ENCODE measurements at places on chromosomes 11 and 22.
A peak's percentile ranks its signal among the peaks of the same experiment; 100 is the strongest.

DNA sequence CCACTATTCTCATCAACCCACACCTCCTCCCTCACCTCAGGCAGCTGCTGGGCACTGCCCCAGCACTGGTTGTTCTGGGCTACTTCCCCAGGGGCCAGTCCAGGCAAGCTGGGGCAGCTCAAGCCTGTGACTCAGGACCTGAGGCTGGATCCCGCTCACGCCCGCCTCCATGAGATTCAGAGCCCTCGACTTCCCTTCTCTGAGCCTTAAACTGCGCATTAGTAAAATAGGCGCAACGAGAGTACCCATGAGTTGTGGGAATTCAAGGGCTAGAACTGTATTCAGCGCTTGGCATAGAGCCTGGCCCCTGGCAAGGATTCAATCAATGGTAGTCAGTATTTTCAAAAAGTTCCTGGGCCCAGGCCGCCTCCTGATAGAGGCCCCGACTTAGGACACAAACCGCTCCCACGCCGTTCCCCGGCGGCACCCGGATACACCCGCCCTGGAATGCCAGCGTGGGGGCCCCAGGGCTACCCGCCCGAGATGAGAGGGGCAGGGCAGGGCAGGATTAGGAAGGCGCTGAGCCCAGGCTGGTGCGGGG lies 723 bp upstream of the CD82 start:
- no peak for DNase-seq

DNA sequence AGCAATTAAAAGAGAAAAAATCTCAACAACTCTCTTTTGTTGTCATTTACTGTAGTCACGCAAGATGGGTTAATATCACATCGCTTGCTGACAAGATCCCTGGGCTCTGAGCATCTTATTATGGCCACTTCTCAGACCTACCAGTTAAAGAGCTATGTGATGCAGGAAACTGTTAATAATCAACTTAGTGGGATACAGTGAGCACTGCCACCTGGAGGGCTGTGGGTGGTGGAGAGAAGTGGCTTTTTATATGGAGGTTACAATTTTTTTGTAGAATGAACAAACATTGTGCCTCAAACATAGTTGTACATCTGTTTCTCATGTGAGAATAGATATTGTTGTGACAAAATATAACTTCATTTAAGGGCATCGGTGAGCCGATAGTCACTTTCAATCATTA lies 181.0 kb downstream of the TENM4 start:
- no peak for DNase-seq

- DNase-seq: no peak
Measured at GRCh38 chr11:94732617-94733281, 35.4 kb upstream of the AMOTL1 start.

DNA sequence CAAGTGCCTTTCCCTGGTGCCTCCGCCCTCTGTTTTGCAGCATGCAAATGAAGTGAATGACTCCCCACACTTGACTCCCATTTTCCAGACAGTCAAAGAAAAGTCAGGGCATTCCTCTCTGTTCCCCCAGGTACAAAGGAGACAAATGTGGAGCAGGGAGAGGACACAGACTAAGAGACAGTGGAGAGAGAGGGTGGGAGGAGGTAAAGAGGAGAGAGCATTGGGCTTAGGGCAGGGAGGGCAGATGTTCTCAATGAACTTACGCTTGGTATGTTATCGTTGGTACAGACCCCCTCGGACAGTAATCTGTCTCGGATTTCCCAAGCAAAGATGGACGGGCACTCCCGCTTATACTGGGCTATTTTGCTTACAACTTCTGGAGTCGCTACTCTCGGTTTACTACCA lies 9.8 kb downstream of the PAX6 start:
- no peak for DNase-seq

DNA sequence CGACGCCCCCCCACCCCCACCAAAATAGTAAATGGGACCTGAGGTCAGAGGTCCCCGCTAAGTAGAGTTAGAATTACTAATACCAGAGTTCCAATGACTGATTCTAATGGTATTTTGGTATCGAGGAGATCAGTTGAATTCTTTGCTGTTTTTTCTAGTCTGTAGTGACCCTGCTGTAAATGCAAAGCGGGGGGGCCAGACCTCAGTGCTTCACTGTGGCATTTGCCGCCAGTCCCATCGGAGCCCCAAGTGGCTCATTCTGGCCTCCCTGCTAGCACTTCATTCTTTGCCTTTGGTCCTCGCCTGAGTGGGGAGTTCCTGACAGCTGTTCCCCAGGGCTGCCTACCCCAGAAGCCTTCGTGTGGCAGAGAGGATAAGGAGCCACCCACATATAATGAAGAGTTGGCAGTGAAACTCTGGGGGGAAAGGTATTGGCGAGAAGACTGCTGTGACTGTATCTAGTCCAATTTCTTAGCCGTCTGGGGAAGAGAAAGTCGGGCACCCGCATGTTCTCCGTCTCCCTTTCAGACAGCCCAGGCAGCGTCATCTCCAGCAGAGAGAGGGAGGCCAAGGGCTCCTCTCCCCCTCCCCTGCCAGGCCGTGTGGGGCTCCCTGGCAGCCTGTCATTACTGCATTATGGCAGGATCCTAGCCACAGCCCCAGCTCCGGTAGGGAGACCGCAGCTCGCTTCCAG lies 19.4 kb upstream of the CABP7 start:
- DNase-seq: no peak

DNA sequence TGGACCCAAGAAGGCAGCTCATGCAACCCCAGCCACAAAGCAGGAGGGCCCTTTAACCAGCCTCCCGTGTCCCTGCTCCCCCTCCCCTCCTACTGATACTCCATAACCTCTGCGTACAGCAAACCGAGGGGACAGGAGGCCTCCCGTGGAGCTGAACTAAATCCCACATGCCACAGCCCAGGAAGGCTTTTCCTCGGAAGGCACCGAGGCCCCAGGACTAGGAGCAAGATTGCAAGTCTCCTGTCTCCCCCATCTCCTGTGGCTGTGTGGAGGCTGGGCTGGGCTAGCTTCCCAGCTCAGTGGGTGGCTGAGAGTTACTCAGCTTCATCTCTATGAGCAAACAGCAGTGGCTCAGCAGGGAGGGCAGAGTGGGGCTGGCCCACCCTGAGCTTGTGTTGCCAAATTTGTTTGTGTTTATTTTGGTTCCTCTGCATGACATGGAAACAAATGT lies 62.7 kb upstream of the NECTIN1 start:
- no peak for DNase-seq

DNA sequence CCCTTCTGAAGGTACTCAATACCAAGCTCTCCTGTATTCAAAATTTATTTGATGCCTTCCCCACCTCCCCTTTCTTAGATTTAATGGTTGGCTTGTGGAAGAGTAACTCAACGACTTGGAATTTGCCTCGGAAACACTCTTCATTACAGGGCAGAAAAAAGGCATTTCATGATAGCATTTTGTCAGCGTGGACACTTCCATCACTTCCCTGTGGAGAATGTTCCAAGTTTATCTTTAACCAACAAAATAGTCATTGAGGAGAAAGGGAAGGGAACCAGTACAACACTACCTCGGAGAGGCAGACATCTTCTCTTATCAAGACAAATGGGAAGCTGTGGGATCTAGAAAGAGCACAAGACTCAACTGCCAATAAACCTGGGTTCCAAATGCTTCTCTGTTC lies 177.2 kb upstream of the MTMR2 start:
- DNase-seq: no peak

GRCh38 chr11:40140560-40140959 lies 1318.9 kb downstream of the LRRC4C start:
- DNase-seq: no peak

DNA sequence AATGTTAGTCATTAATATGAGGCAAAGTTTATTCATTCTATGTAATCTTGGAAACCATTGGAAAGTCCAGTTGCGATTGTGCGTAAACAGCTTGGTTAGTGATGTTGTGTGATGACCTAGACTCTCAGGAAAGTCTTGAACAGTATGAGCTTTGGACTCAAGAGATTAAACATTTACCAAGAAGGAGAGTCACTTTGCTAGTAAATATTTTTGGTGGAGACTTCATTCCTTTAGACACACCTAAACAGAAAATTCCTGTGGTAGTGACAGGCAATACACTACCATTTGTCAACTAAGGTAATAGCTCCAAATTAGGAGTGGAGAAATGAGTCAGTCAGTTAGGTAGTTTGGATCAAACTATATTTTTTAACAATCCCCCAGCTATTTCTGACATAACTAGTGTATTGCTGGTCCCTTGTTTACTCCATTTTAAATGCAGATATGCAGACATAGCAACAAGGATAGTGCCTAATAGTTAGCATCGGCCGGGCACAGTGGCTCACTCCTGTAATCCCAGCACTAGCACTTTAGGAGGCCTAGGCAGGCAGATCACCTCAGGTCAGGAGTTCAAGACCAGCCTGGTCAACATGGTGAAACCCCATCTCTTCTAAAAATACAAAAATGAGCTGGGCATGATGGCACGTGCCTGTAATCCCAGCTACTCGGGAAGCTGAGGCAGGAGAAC lies 89.3 kb downstream of the ARHGAP42 start:
- peak; percentile 74 for DNase-seq

GRCh38 chr22:46201059-46201757 lies 48.9 kb downstream of the CDPF1 start:
- peak; percentile 61 for DNase-seq

DNA sequence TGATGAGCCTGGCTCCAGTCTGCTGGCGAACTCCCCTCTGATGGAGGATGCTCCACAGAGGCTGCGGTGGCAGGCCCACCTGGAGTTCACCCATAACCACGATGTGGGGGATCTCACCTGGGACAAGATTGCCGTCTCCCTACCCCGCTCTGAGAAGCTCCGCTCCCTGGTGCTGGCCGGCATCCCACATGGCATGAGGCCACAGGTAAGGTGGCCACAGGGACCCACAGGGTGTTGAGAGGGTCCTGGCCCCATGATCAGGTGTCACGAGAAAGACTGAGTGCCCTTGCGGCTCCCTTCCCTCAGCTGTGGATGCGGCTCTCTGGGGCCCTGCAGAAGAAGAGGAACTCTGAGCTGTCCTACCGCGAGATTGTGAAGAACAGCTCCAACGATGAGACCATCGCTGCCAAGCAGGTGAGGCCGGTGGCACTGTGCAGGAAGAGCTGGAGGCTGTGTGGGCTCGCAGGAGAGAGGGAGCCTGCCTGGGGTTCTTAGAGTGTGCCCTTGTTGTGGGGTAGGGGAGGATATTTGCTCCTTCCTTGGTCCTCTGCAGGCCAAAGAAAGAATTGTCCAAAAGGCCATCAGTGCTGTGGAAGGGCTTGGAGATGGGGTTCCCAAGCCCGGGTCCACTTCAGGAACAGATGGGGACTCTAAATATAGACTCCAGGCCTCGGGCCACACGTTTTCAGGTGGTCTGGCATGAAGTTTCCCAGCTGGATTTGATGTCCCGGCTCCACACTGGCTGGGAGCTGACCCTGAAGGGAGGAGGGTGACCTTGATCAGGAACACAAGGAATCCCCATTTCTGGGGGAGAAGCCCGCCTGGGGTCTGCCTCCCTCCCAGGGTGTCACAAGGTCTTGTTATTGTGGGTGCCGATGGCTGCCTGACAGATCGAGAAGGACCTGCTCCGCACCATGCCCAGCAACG lies 34.1 kb downstream of the SGSM3 start:
- DNase-seq: no peak

- DNase-seq: no peak
Measured at GRCh38 chr22:35349368-35349703, 31.6 kb upstream of the HMOX1 start.

All from HepG2 (cell line).